NCI-H460 (cell line): ENCODE measurements at places on chromosomes 1 and 21. TPM values are rescaled to one million over a fixed set of nuclear protein-coding genes. Genes with fewer than 3 reads are reported as not detected.

- no peak for DNase-seq
Observed at GRCh38 chr1:105270966-105271365, 1521.3 kb downstream of the AMY1C start.

DNA sequence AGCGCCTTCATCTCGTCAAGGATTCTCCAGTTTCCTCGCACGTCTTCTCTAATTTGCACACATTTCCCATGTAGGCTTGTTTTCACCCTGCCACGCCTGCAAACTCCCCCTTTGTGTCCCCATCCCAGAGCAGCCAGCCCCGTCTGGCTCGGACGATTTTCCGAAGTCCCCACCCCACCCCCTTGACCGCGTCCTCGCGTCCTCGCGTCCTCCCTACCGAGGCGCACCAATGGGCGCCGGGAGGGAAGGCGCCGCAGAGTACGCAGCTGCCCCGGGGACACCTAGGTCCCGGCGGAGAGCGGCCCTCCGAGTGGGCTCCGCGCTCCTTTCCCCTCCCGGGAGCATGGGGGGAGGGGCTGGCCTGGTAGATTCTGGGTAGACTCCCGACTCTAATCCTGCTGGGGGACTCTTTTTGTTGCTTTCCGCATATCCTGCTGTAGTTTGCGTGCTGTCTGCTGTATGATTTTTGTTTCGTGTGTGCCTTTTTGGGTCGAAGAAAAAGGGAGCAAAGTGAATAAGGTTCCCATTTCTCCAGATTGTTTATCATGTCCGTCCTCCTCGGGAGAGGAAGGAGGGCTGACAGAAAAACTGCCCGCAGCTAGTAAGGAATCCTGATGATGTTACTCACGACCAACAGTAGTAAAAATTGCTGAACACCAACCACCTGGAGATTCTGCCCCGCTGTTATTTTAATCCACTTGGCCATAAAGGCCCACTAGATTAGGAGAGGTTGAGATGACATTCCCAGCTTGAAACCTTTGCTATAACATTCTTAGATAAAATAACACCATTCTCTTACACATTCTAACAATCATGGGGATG is 1.5 kb downstream of the CACHD1 start:
- DNase-seq: no peak

DNA sequence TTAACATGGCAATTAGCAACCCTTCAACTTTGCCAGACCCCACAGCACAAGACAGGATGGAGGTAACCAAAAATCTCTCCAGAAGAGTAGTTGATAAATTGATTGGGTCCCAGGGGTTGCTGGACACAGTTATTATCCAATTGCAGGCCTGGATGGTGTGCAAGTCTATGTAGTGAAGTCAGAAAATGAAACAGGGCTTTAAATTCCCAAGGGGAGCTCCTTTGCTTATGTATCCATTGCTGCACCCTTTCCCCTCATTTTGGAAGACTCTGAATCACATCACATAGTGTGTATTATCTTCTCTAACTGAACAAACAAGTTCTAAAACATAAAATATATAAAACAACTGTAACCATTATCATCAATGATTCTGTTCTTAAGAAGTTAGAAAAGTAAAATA is 550.2 kb downstream of the LMO4 start:
- DNase-seq: no peak

MUL1 gene
- total RNA-seq: 9.7 and 12.0 TPM in 2 replicates

OLFM3 gene
- total RNA-seq: 0.05 and 0.17 TPM in 2 replicates

GPR89A gene
- 33.3 and 38.5 TPM in 2 replicates for total RNA-seq
